ENCODE measurements at places on chromosomes 16 and 17. TPM values are rescaled to one million over a fixed set of nuclear protein-coding genes. Genes with fewer than 3 reads are reported as not detected.

DNA sequence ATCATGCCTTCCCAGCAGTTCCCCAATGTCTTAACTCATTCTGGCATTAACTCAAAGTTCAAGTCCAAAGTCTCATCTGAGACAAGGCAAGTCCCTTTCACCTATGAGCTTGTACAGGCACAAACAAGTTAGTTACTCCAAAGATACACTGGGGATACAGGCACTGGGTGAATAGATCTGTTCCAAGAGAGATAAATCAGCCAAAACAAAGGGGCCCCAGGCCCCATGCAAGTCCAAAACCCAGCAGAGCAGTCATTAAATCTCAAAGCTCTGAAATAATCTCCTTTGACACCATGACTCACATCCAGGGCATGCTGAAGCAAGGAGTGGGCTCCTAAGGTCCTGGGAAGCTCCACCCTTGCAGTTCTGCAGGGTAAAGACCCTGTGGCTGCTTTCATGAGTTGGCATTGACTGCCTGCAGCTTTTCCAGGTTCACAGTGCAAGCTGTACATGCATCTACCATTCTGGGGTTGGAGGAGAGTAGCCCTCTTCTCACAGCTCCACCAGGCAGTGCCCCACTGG lies 332.2 kb upstream of the KIF2B start:
- H3K36me3 ChIP-seq: no peaks in the 10 kb centered on the region
- H3K27me3 ChIP-seq: no peaks in the 10 kb centered on the region
- DNase-seq: no peak

- peaks cover 30% of the 10 kb centered on the region for H3K4me1 ChIP-seq
- no peak overlapping the region for H3K4me3 ChIP-seq
- DNase-seq: no peak
- no peaks in the 10 kb centered on the region for H3K36me3 ChIP-seq
- no peak overlapping the region for H3K27ac ChIP-seq
- no peaks in the 10 kb centered on the region for H3K27me3 ChIP-seq
Measured at GRCh38 chr17:83113381-83113780, 34.0 kb downstream of the METRNL start.

DNA sequence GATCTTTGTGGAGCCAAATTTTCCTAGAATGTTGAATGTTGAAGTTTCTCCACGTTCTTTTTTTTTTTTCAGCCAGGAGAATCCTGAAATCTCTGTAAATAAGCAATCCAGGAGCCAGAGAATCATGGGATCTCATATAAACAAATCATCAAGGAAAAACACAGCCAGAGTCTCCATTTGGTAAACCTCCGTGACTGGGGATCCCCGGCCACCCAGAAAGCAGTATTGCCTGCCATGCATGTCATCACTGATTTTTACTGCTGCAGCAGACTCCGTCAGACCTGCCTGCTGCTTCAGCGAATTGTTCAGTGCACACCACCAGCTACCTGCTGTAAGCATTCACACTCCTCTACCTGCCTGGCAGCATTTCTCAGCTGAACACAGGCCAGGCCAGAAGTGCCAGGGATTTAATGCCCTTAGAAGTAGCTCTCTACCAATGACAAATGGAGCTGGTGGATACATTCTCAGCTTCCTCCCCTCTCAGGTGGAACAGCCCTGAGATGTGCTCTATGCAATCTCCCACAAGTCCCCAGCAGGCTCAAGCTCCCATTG lies 158.6 kb downstream of the CYLD start:
- no peaks in the 10 kb centered on the region for H3K36me3 ChIP-seq
- H3K4me1 ChIP-seq: no peaks in the 10 kb centered on the region
- H3K27me3 ChIP-seq: no peaks in the 10 kb centered on the region
- no peak overlapping the region for H3K4me3 ChIP-seq

DNA sequence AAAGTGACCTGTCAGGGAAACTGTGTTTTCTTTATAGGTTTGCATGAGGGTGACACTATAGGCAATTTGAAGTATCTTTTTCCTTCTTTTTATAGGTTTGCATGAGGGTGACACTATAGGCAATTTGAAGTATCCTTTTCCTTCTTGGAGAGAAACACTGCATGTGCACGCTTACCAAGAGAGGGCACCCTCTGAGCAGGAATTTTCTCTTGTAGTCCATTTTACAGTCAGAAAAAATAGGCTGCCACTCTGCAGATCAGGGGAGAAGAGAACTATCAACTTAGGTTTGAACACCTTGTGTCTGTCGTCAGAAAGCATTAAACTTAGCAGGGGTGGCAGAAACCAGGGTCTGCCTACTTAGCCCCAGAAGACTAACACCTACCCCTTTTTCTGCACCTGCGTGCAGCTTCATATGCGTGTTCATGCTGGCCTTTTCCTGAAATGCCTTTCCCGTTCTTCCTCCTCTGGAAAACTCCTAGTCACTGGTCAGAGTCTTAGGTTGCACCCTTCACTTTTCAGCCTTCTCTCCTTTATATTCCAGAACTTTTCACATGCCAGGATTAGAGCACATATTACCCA lies 16.4 kb upstream of the SMIM36 start:
- H3K36me3 ChIP-seq: no peaks in the 10 kb centered on the region
- no peaks in the 10 kb centered on the region for H3K27me3 ChIP-seq
- no peak overlapping the region for H3K4me3 ChIP-seq
- H3K4me1 ChIP-seq: no peaks in the 10 kb centered on the region
- H3K27ac ChIP-seq: no peak overlapping the region
- no peak for DNase-seq

DNA sequence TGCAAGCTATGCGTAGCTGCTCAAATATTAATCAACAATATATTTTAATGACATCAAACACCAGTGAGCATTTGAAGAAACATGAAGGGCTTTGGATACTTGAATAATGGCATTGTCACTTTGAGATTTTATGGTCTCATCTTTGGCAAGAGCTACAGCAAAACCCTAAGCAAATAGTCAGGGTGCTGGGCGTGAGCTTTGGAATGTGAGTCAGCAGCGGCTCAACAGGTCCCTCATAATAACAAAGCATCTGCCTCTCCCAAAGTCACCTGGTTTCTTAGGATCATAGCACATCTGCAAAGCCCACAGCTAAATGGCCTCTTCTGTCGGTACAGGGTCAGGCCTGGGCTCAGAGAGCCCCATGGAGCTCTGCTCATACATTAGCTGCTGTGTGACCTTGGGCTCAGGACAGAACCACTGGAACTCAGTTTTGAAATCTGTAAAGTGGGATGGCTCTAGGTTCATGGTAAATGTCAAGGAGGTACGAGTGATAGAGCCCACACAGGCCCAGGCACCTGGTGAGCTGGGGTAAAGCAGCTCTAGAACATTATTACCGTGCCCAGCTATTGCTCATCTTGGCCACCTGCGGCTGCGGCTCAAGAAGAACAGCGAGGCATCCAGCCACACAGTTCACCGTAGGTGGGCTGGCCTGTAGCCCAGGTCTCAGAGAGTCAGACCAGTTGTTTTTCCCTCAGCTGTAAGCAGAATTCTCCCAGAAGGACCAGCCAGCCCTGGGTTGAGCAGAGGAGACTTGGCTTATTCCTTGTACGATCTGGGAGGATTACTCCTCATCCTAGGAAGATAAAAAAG lies 544.5 kb upstream of the CDH11 start:
- H3K4me3 ChIP-seq: no peak overlapping the region
- no peak overlapping the region for H3K27ac ChIP-seq
- peak; percentile 82 for DNase-seq
- no peaks in the 10 kb centered on the region for H3K27me3 ChIP-seq

- peaks cover 5% of the 10 kb centered on the region for H3K4me1 ChIP-seq
- no peak overlapping the region for H3K4me3 ChIP-seq
- H3K36me3 ChIP-seq: no peaks in the 10 kb centered on the region
- no peaks in the 10 kb centered on the region for H3K27me3 ChIP-seq
Measured at GRCh38 chr16:88070341-88070740, 119.1 kb downstream of the BANP start.

Gene PSMC5
- 92.3 TPM for total RNA-seq

GRCh38 chr16:85677383-85677967 lies 11.3 kb downstream of the GINS2 start:
- no peak overlapping the region for H3K4me3 ChIP-seq
- H3K36me3 ChIP-seq: no peaks in the 10 kb centered on the region
- no peak for DNase-seq
- H3K4me1 ChIP-seq: no peaks in the 10 kb centered on the region

Gene GOSR1
- 15.0 TPM for total RNA-seq

Gene SLC6A2
- total RNA-seq: 9.6 TPM

Gene ZNF385C
- total RNA-seq: 0.49 TPM

- H3K27ac ChIP-seq: no peak overlapping the region
- H3K36me3 ChIP-seq: no peaks in the 10 kb centered on the region
- H3K4me1 ChIP-seq: peaks cover 35% of the 10 kb centered on the region
- DNase-seq: no peak
- peak overlapping the region; percentile 3 for H3K4me3 ChIP-seq
Measured at GRCh38 chr17:81428948-81429774, 33.9 kb downstream of the BAHCC1 start.

DNA sequence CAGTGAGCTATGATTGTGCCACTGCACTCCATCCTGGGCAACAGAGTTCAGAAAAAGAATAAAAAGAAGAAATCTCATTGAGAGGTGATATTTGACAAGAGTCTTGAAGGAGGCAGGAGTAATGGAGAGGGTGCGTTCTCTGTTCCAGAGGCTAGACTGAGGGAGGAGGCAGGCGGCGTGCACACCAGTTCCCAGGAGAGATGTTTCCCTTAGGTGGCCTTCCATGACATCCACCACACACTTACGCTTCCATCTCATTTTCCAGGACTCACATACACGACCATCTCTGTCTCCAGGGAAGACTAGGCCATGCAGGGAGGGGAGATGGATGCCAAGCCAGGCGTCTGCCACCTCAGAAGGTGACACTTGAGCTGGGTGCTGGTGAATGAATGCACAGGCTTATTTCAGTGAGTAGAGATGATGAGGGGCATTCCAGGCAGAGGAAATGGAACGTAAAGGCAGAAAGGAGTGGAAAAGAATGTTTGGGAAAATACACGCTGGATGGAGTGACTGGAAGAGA lies 25.3 kb upstream of the N4BP1 start:
- no peak overlapping the region for H3K27ac ChIP-seq
- no peak overlapping the region for H3K4me3 ChIP-seq
- no peaks in the 10 kb centered on the region for H3K27me3 ChIP-seq
- H3K36me3 ChIP-seq: no peaks in the 10 kb centered on the region
- H3K4me1 ChIP-seq: no peaks in the 10 kb centered on the region
- no peak for DNase-seq

DNA sequence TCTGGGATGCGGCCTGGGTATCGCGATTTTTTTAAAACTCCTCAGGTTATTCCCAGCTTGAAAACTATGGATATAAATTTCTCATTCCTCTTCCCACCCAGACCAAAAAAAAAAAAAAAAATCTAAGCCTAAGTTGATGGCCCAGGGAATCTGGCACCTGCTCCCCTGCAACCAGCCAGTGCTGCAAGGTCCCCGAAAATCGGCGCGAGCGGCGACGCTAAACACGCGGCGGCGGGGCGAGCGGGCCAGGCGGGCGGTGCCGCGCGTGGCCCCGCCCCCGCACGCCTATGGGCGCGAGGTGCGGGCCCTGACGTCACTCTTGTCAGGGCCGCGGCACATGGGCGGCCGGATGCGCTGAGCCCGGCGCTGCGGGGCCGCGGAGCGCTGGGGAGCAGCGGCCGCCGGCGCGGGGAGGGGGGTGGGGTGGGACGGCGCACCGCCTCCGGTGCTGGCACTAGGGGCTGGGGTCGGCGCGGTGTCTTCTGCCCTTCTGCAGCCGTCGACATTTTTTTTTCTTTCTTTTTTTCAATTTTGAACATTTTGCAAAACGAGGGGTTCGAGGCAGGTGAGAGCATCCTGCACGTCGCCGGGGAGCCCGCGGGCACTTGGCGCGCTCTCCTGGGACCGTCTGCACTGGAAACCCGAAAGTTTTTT lies at the start of gene HLF:
Gene HLF (plus strand): TSS at position 316 of the 654 bp plus-strand sequence. CDS start 525 bp downstream, outside the sequence.
- H3K4me3 ChIP-seq: peak within 1 kb of the TSS; percentile 60
- DNase-seq: no peak
- H3K4me1 ChIP-seq: peaks cover 38% of the 10 kb centered on the region
- H3K27ac ChIP-seq: peak within 1 kb of the TSS; percentile 88

- no peak overlapping the region for H3K4me3 ChIP-seq
- H3K36me3 ChIP-seq: no peaks in the 10 kb centered on the region
- no peak overlapping the region for H3K27ac ChIP-seq
- H3K4me1 ChIP-seq: no peaks in the 10 kb centered on the region
- no peak for DNase-seq
Measured at GRCh38 chr17:58421711-58422110, 4.4 kb upstream of the RNF43 start.

Gene TMEM238L
- total RNA-seq: 1.2 TPM

Gene PRSS33
- total RNA-seq: not detected

Gene ZNF213
- 7.6 TPM for total RNA-seq

Gene KRT31
- not detected for total RNA-seq

Gene OR2C1
- total RNA-seq: 0.74 TPM

Gene GPRC5B
- 44.7 TPM for total RNA-seq

- no peaks in the 10 kb centered on the region for H3K27me3 ChIP-seq
- no peak for DNase-seq
- H3K4me3 ChIP-seq: no peak overlapping the region
- no peak overlapping the region for H3K27ac ChIP-seq
- H3K36me3 ChIP-seq: no peaks in the 10 kb centered on the region
Measured at GRCh38 chr17:80694085-80694991, 149.7 kb downstream of the RPTOR start.

DNA sequence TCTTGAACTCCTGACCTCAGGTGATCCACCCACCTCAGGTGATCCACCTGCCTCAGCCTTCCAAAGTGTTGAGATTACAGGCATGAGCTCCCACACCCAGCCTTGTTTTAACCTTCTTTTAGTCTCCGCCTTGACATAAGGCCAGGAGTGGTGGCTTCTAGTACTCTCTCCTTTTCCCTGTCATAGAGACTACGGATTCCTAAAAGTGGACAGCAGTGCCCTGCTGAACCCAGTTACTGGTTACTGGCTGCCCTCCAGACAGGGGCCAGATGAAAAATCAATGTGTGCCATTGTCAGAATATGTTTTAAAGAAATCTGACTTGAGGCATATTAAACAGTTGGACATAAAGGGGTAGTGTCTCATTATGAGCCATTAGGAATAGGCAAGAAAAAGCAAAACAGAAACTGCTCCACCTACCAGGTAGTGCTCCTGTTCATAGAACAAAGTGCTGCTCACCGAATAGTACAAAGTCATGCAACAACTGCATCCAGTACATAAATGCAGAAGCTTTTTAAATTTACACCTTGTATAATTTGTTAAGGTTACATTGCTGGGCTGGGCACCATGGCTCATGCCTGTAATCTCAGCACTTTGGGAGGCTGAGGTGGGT lies 32.1 kb downstream of the TRIM25 start:
- no peaks in the 10 kb centered on the region for H3K4me1 ChIP-seq
- no peak overlapping the region for H3K27ac ChIP-seq
- H3K36me3 ChIP-seq: no peaks in the 10 kb centered on the region
- DNase-seq: no peak
- H3K4me3 ChIP-seq: no peak overlapping the region

DNA sequence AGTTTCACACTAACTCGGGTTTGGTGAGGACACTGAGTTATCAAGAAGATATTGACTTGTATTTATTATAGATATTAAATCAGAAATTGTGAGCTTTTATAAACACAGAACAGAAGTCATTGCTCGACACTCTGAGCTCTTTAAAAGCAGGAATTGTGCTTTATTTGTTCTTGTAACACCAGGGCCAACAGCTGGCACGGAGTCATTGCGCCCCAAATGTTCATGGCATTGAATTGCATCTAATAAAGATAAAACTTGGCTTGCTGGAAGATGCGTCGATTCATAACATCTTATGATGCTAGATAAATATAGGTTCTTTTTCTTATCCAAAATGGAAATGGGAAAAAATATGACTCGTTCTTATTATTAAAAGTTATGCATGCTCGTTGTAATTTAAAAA lies 11.8 kb upstream of the MLYCD start:
- no peaks in the 10 kb centered on the region for H3K36me3 ChIP-seq
- H3K4me1 ChIP-seq: no peaks in the 10 kb centered on the region
- H3K27ac ChIP-seq: no peak overlapping the region

Gene CCL14
- total RNA-seq: 93.1 TPM

Gene SLC38A10
- 67.5 TPM for total RNA-seq

- H3K4me3 ChIP-seq: no peak overlapping the region
- H3K27me3 ChIP-seq: no peaks in the 10 kb centered on the region
- DNase-seq: no peak
- peaks cover 21% of the 10 kb centered on the region for H3K4me1 ChIP-seq
- peaks cover 38% of the 10 kb centered on the region for H3K36me3 ChIP-seq
Measured at GRCh38 chr16:19707569-19708295, 10.3 kb downstream of the KNOP1 start.

All from vagina (tissue), 2 donors.